ENCODE measurements at places on chromosomes 5 and 9.

- no peak for DNase-seq
These were observed 115.6 kb downstream of the GPR21 start for GRCh38 chr9:123149067-123149466.

GRCh38 chr5:68305223-68305870, 89.8 kb downstream of the PIK3R1 start:
- no peak for DNase-seq

- no peak for DNase-seq
These were observed 82.3 kb downstream of the OLFM1 start for GRCh38 chr9:135169709-135170226.

DNA sequence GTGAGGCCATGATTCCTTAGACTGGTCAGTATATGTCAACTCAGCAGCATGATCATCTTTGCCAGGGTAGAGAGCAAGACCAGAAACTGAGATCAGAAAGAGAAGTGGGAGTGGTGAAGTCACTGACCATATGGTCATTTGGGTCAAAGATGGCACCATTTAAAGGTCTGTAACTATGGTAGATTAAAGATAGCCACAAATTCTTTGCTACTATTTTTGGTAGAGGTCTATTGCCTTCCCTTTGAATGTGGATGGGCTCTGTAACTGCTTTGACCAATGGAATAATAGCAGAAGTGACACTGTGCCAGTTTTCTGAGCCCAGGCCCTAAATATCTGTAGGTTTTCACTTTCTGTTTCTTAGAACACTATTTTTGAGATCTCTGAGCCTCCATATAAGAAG, 117.6 kb downstream of the PCSK1 start:
- DNase-seq, result no peak

DNA sequence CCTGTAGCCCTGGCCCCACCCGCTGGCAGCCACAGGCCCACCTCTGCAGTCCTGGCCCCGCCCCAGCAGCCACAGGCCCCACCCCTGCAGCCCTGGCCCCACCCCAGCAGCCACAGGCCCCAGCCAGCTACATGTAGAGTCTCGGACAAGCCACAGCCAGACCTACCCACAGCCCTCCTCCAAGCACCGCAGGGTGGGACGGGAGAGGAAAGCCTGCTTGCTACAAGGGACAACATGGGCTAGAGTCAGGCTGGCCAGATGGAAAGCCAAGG, 49.5 kb upstream of the SARDH start:
- DNase-seq, result no peak

GRCh38 chr5:54758038-54758437, 227.4 kb downstream of the ESM1 start:
- DNase-seq, result no peak

DNA sequence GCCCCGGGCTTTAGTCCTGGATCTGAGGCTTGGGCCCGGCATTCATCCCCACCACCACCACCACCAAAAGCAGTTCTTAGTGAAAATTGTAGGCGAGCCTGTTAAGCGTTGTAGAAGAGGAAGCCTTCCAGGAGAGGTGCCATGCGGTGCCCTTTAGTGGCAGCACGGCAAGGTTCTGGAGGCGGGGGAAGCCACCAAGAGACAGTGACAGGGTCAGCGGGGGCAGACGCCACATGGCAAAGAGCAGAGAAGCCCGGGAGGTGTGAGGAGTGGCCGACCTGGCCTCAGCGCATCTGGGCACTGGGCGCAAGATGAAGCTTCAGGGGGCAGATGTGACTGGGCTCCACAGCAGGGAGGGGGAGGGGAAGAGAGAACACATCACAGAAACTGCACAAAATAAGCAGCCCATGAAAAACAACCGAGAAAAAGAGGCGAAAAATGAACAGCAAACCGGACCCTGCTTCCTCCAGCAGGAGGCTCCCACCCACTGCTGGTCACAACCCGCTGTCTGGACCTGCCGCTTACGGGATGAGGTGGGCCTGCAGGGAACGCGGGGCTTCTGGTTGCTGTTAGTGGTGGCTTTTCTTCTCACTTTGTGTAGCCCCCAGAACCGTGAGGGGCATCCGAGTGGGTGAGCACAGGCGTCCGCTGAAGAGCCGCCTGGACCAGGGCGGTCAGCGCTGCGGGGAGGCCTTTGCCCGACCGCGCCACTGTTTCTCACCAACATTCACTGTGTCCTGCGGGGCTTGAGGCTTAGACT, 4.3 kb downstream of the LRRC14B start:
- no peak for DNase-seq

- DNase-seq, result no peak
These were observed 14.9 kb downstream of the APBA1 start for GRCh38 chr9:69657269-69657668.

DNA sequence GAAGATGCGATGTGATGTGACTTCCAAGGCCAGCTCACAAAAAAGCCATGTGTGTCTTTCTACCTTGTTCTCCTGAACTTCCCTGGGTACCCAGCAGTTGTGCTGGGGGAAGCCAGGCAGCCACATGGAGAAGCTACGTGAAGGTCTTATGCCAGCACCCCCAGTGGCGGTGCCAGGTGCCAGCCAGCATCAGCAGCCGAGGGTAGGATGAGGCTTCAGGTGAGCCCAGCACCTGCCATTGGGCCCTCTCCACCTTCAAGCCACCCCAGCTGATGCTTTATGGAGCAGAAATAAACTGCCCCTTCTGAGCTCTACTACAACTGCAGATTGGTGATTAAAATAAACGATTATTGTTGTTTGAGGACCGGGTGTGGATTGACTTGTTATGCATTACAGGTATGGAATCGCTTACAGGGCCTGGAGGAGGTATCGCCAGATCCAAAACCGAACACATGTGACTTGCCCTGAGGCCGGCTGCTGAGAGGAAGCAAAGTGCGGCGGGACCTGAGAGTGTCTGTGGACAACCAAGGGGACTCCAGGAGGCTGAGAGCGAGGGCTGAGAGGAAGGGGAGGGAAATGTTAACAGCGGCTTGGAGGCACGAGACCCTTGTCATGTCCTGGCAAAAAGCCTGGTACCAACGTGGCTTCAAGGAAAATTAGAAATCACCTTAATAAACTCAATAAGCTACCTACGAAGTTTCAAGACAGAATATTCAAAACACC, 36.0 kb upstream of the OLFM1 start:
- no peak for DNase-seq

- no peak for DNase-seq
These were observed 4.0 kb downstream of the CSF1R start for GRCh38 chr5:150082374-150082773.

DNA sequence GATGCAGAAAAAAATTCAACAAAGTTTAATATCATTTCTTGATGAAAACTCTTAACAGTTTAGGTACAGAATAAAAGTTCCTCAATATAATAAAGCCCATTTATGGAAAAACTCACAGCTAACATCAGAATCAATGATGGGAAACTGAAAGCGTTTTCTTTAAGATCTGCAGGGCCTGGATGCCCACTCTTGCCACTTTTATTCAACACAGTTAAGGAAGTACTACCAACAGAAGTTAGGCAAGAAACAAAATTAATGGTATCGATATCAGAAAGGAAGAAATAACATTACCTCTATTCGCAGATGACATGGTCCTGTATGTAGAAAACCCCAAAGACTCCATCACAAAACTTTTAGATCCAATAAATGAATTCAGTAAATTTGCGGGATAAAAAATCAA, 542.4 kb upstream of the RGMB start:
- DNase-seq, result no peak

DNA sequence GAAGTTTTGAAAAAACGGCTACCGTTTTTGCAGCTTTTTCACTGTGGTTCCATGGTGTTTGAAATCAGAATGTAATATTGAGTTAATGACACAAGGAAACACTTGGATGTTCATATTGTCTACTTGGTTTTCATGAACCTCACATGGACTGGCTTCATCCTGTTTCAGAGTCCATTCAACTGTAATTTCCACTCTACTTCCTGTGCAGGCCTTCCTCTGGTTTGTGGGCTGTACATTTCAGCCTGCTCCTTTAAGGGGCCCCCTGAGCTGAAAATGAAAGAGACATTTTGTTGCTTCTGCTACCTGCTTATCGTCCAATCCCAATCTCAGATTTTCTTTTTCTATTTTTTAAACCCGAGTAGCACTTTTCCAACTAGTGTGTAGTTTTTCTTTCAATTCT, 41.8 kb upstream of the CDKN2B start:
- no peak for DNase-seq

DNA sequence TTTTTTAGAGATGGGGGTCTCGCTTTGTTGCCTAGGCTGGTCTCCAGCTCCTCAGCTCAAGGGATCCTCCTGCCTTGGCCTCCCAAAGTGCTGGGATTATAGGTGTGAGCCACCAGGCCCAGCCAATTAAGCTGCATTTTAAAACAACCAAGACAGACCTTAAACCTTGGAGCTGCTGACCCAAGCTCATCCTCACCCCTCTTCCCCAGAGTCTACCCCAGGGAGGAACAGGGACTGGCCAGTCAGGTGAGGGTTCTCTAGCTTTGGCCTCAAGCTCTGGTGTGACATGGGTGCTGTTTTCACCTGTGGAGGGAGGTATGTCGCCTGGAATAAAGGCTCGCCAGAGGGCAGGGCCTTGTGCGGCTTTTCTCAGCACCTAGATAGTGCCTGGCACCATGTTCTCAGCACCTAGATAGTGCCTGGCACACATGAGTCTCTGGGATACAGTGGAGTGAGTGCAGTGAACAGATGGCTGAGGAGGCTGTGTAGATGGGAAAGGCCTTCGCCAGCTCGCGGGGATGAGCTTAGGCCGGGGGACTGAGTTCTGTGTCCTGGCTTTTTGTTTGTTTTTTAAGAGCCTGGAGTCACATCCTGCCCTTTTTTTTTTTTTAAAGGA, 7.4 kb downstream of the CDK9 start:
- DNase-seq, result no peak

DNA sequence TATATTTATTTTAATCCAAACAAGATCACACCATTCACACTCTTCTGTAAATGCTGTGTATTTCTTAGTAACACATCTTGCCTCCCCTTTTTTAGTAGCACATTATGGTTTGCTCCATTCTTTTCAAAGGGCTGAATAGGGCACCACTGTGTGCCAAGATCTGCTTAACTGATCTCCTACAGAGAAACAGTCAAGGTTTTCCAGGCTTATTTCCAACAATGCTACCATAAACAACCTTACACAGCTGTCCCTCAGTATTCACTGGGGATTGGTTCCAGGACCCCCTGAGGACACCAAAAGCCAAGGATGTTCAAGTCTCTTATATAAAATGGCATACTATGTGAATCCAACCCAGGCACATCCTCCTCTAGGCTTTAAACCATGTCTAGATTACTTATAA, 16.5 kb downstream of the GOLM1 start:
- no peak for DNase-seq

- DNase-seq, result no peak
These were observed 51.3 kb downstream of the TMEM167A start for GRCh38 chr5:83025690-83026478.

GRCh38 chr5:54156577-54156976, 153.8 kb downstream of the ARL15 start:
- DNase-seq, result no peak

DNA sequence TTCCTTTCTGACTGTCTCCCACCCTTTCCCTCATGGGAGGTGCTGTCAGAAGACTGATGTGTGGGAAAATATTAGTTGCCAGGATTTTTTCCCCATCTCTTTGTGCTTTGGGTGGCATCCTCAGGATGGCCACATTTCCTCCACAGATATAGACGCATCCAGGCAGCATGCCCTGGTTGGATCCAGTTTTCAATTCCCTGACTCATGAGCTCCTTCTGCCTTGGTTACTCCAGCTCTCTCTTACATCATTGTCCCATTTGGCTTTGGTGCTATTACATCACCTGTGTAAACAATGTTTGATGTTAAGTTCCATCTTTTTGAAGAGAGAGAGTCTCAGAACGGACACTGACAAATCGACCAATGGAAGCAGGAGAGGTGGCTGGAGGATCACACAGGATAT, 302.5 kb downstream of the CDH18 start:
- DNase-seq, result no peak

All from iPS DF 6.9 (cell line).